ENCODE measurements at places on chromosomes 16 and 17.

DNA sequence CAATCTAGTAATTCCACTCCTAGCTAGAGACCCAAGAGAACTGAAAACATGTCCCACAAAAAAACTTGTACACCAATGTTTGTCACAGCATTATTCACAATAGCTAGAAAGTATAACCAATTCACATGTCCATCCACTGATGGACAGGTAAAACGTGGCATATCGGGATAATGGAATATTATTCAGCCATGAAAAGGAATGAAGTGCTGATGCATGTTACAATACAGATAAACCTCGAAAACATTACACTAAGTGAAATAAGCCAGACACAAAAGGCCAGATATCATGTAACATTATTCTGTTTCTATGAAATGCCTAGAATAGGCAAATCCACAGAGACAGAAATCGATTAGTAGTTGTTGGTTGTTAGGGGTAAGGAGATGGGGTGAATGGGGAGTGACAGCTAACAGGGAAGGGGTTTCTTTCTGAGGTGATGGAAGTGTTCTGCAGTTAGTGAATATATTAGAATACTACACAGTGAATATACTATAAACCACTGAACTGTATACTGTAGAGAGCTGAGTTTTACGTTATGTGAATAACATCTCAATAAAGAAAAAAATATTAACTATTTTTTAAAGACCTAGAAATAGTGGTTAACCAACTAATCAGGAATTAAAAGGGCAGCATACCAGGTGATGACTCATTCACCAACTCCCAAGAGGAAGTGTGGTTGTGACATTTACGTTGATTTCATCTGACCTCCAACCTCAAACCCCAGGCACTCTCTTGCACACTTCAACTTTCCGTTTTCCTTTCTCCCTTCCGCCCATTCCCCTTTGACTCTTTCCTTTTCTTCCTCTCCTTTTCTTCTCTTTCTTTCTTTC, 48.6 kb downstream of the GAS7 start:
- peak; percentile 94 for DNase-seq

DNA sequence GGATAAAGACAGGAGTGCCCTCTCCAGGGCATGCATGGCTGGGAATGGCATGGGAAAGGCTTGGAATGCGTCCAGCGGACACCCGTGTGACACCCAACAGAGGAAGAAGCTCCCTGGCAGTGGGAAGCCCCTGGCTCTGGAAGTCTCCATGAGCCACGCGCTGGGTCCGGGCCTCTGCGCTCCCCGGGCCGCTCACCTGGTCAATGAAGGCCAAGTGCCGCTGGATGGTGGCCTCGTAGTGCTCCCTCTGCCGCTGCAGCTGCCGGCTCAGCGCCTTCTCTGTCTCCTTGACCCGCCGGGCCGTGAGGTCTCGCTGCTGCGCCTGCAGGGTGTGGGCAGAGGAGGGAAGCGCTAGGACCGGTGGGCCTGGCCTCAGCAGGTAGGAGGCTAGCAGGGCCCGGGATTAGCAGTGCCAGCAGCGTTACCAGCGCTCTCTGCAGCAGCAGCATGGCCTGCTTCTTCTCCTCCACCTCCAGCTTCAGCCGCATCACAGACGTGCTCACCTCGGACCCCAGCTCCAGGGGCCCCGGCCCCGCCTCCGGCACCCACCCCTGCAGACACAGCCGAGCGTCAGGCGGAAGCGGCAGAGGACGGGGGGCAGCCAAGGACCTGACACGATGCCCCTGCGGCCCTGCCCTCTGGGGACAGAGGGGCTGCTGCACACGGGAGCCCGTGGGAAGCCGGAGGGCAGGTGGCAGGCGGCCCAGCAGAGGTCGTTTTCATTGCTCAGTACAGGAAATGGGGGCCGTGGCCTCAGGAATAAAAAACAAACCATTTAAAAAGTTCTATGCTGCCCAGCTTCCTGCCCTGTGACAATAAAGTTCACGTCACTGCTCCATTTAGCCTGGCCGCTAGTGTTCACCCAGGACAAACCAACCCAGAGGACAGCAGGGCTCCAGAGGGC, 26.0 kb downstream of the CEP131 start:
- no peak for DNase-seq

GRCh38 chr16:23432176-23433128, 20.5 kb downstream of the COG7 start:
- DNase-seq: no peak

DNA sequence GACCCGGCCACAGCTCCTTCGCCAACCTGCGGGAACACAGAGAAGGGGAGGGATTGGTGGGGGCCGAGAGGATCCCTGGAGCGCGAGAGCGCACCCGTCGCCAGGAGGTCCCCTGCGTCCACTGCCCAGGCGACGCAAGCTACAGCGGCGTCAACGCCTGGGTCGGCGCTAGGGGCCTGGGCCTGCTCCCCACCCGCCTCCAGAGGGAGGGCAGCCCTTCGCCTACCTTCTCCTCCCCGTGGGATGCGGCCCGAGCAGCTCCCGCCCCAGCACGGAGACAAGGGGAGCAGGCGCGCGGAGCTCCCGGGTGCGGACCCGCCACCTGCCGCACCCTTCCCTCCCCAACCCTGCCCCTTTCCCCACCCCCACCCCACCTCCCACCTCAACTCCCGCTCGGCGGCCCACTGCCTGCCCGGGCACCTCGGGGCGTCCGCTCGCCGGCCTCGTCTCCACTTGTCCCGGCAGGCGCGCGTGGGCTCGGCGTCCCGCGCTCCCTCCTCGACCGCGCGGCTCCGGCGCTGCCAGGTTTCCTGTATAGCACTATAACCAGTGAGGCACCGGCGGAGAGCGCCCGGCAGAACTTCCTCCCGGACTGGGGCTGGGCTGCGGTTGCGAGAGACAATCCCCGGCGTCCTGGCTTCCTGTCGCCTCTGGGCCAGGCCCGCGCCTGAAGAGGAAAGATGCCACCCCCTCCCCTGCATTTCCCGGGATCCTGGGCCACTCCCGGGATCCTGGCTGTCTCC, 119.1 kb upstream of the SMURF2 start:
- peak; percentile 68 for DNase-seq

- peak; percentile 85 for DNase-seq
These were observed 46.3 kb downstream of the DYNLRB2 start for GRCh38 chr16:80587071-80587470.

GRCh38 chr17:27514595-27515413, 58.6 kb downstream of the KSR1 start:
- DNase-seq: no peak

DNA sequence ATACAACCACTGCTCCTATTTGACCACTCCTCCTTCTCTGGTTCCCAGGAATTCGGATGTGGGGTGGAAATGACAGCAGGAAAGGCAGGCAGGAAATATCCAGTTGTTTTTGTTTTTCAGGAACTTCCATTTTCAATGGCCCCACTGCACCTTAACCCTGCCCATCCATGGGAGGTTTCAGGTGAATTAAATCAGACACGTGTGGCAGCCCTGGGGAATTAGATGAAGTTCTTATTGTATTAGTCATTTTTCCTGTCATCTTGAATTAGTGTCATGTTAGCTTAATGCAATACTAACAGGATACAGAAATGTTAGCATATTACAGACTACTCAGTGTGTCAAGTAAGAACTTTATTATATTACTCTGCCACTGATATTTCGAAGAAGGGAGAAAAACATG, 146.4 kb downstream of the CHD9NB start:
- DNase-seq: no peak

DNA sequence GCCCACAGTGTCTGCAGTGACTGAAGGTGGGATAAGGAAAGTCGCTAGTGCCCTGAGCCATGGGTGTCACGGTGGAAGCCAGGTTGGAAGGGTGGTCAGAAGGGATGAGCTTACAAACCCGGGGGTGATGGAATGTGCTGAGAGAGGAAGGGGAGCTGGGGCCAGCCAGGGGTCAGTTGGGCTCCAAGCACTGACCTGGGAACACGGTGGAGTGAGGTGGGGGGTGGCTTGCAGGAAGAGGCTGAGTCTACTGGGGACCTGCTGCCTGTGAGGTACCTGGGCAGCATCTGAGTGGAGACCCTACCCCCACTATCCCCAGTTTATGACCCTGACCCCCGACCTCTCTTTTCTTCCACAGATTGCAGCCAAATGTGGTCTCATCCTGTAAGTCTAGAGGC, 3.1 kb downstream of the TMEM92 start:
- no peak for DNase-seq

DNA sequence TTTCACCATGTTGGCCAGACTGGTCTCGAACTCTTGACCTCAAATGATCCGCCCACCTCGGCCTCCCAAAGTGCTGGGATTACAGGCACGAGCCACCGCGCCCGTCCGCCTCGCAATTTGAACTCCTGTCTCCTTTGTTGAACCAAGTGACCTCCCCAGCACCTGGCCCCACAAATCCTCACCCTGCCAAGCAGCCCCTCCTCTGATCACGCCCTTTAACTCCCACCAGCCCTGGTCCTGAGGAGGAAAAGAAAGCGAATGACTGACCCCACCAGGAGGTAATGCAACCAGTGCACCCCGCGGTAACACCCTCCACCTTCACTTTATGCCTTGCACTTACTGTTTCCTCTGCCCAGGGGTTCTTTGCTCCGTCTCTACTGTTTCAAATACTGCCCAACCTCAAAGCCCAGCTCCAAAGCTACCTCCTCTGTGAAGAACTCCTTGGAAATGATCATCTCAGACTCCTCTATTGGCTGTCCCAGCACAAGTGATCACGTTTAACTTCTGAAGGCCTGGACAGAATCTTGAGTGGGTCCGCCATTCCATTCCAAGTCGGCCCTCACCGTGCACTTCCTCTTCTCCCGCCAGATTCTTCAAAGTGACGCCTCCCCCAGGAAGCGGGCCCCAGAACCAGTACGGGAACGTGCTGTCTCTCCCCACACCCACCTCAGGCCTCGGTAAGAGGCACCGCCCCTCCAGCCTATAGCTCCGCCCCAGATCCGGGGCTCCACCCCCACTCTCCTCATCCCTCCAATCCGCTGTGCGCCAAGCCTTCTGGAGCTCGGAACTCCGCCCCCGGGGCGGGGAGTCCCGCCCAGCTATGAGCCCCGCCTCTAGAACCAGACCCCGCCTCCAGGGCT, 4.4 kb downstream of the CD19 start:
- DNase-seq: peak; percentile 95

- no peak for DNase-seq
These were observed 44.4 kb downstream of the EEF2K start for GRCh38 chr16:22250522-22250921.

DNA sequence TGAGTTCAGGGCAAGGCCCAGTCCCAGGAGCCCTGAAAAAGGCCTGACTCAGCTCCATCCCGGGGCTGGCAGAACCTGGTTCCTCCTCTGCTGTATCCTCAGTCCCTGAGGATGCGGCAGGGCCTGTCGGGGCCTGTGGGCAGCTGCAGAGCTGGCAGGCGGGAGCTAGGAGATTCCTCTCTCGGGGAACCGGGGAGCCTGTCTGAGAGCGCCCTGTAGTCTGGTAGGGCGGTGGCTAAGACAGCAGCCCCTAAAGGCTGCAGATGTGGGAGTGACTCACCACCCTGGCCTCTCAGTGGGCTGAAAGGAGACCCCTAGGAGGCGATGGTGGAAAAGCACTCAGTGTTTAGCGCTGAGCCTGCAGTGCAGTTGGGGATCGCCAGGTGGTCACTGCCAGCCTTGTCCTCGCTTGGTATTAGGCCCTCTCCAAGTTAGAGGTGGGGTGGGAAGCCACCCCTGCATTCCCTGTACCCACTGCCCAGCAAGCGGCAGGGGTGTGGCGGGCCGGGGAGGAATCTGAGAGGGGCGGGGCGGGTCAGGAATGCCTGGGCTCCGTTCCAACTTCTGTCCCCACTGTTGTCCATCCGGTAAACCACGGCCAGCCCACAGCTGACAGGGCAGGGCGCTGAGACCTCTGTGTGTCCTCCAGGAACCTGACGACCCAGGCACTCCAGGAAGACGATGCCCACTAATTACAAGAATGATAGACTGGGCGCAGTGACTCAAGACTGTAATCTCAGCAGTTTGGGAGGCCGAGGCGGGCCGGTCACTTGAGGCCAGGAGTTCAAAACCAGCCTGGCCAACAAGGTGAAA, 29.5 kb upstream of the CDH1 start:
- no peak for DNase-seq

DNA sequence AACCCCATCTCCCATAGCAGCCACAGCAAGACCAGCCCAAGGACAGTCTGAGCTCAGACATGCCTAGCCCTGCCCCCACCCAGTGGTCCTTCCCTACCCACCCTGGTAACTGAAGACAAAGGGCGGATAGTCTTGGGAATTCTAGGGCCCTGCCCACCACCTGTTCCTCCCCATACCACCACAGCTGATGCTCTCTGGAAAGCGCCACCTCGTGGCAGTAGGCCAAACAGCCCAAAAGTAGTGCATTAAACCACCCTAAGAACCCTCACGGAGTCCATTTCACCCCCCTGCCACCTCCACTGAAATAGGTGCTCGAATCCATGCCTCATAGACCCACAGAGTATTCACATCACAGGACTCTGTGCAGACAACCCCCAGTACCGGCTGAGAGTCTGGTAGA, 1021.4 kb downstream of the CDH8 start:
- no peak for DNase-seq

DNA sequence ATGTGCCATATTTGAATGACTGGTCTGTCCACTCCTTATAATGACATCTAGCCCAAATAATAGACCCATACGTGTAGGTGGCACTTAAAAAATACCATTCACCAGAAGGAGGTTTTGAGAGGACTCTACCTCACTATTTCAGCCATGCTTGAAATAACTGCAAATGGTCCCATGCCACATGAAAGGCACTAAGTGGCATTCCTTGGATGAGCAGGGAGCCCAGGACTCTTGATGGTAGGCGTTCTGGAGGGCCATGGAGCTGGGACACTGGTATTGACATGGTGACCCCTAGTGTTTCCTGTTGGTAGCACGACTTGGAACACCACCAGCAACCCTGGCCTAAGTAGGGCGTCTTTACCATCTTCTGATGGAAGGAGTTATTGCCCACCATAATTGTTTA, 148.7 kb upstream of the ZFHX3 start:
- DNase-seq: peak; percentile 11

DNA sequence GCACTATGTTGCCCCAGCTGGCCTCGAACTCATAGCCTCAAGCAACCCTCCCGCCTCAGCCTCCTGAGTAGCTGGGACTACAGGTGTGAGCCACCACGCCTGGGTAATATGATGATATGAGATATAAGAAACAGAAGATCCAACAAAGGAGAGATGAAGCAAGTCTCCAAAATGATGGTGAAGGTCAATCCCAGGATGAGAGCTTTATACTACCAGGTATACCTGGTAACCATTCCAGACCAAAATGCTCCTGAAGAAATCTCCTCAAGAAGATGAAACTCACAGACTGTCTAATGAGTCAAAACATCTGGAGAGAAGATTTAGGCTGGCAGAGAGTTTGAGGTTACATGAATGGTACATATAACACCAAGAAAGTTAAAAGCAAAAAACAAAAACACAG, 24.5 kb downstream of the INTS2 start:
- DNase-seq: no peak

GRCh38 chr17:41518789-41519449, at the start of gene KRT15:
KRT15 (minus strand) TSS chr17:41518890; CDS start chr17:41518827, 63 bp downstream.
- DNase-seq: no peak

DNA sequence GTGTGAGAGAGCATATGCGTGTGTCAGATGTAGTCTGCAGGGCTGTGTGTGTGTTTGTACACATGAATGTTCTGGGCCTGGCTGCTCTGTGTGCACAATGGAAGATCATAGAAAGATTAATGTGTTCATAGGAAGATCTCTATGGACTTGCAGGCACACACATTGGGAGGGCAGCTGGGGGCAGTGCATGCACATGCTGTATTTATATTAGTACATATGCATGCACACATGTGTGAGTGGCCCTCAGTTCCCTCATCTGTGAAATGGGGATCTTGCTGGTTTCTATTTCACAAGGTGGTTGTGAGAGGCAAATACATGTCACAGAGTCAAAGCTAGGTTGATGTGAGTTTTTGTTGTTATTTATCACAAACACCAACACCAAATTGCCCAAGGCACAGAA, 2.1 kb downstream of the CA7 start:
- peak; percentile 10 for DNase-seq

GRCh38 chr17:69503711-69504110, 89.2 kb downstream of the MAP2K6 start:
- peak; percentile 20 for DNase-seq

- peak; percentile 70 for DNase-seq
These were observed 30.1 kb downstream of the CHP2 start for GRCh38 chr16:23784811-23785447.
